ENCODE measurements at places on chromosomes 7 and 10.

DNA sequence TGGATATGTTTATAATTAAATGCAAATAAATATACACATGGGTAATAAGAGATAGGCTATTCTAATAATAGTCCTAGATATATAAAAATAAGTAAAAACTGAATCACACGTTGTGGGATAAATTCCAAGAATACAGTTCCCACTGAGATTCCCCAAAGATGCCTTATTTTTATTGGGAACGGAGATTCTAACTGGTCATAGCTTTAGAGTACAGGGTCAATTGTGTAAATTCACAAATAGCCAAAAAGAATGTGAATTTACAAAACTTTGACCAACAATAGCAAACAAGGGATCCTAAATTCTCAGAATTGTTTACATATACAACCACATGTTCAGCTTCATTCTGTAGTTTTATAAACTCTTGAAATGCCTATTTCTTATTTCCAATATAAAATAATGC is 65.0 kb downstream of the VSTM4 start:
- DNase-seq, result no peak

DNA sequence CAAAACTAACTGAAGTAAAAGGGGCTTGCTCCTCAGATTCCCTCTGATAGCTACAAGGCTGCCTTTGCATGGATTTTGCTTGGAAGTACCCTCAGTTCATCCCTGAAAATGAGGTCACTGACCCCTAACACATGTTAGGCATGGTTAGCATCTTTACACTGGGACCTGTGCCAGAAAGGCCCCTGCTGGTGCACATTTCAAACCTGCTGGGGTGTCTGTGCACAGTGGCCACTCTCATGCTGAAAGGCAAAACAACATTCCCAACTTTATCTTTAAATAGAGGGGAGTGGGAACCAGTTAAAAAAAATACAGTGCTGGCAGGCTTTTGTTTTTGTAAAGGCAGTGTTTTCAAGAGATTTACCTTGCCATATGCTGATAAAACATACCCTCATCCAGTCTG is 99.1 kb downstream of the ANK3 start:
- no peak for DNase-seq

DNA sequence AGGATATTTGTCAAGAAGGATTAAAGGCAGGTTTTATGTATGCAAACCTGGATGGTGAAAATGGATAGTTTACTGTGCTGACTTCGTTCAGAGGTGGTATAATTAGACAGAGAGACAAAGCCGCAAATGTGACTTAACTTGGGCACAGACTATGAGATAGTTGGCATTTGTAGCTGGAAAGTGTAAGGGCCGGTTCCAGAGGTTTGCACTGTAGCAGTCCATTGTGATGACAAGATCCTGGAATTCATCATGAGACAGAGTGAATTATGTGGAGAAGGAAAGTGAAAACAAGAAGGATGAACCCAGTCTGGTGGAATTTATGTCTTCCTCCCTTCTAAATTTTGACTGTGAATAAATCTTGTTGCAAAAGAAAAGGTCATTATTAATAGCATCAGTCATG is 139.0 kb downstream of the CNTNAP2 start:
- no peak for DNase-seq

GRCh38 chr7:112206991-112207592 is 597 bp downstream of the ZNF277 start:
- no peak for DNase-seq

- peak; percentile 73 for DNase-seq
Observed at GRCh38 chr7:7099584-7100014, 82.7 kb upstream of the C1GALT1 start.

DNA sequence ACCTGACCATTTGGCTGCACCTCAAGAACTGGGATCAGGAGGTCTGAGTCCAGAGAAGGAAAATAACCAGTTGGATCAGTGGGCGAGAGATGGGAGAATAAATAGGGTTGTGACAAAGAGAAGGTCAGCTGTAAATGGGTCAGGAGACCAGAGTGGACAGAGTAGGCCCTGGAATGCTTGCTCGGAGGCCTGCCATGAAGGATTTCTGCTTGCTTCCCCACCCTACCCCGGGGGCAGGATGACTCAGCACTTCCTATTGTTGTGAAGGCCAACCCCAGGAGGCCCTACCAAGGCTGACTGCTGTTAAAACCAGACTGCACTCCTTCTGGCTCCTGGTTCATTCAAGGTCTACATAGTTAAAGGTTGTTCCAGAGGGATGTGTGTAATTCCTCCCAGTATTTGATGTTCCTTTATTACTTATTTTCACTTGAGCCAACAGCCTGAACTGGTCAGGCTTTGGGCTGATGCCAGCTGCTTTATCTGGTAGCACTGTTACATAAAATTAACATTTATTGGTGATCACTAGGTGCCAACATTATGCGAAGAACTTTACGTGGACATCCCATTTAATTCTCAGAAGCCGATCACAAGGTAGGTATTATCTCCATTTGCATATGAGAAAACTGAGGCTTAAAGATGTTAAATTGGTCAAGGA is 27.3 kb upstream of the IFRD1 start:
- DNase-seq, result peak; percentile 62

- DNase-seq, result no peak
Observed at GRCh38 chr7:6320791-6321190, 48.4 kb upstream of the CYTH3 start.

GRCh38 chr7:157228864-157229422 is 90.2 kb downstream of the UBE3C start:
- no peak for DNase-seq

- no peak for DNase-seq
Observed at GRCh38 chr10:17195083-17195482, 6.4 kb downstream of the TRDMT1 start.

DNA sequence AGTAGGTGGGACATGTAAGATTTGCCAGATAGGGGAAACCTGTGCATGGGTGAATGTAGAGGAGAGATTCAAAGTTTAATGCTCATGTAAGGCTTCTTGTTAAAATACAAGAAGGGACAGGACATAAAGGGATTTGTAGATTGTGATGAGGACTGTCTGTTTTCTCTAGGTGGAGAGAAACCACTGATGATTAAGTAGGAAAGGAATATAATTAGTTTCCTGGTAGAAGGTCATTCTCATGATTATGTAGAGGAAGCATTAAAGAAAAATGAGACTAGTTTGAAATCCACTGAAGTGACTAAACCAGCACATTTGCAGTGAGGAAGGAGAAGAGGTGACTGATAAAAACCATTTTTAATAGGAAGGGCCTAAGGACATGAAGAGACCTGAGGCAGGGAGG is 19.6 kb upstream of the MACC1 start:
- DNase-seq, result no peak

GRCh38 chr7:884191-885003 is 8.0 kb downstream of the GET4 start:
- DNase-seq, result no peak

DNA sequence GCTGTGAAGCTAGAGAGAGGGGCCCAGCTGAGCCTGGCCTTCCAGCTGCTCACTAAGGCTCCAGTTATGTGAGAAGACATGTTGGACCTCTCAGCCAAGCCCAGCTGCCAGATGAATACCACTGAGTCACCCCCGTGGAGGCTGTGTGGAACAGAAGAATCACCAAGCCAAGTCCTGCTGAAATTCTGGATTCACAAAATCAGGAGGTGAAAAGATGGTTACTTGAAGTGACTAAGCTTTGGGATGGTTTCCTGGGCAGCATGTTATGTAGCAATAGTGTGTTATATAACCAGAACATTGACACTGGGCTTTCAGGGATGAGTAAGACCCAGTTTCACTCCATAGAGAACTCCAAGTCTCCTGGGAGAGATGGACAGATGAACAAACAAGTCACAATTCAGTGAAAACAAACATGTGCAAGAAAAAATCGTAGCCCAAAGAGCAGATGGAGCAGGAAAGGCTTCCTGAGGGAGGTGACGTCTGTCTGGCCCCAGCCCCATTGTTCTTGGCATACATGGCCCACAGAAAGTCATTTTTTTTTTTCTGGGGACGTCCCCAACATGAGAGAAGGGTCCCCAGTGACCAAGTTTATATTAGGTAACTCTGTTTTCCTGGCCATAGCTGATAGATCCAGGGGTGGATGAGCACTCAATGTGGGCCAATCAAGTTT is 64.1 kb upstream of the PDZD8 start:
- DNase-seq, result peak; percentile 82

- peak; percentile 10 for DNase-seq
Observed at GRCh38 chr7:144019457-144019856, 19.3 kb downstream of the OR6B1 start.

- no peak for DNase-seq
Observed at GRCh38 chr7:113207441-113207840, 89.1 kb upstream of the SMIM30 start.

DNA sequence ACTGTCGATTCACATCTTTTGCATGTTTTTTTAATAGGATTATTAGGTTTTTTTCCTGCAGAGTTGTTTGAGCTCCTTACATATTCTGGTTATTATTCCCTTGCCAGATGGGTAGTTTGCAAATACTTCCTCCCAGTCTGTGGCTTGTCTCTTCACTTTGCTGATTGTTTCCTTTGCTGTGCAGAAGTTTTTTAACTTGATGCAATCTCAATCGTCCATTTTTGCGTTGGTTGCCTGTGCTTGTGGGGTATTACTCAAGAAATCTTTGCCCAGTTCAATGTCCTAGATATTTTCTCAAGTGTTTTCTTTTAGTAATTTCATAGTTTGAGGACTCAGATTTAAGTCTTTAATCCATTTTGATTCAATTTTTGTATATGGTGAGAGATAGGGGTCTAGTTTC is 95.4 kb downstream of the TBXAS1 start:
- DNase-seq, result no peak

DNA sequence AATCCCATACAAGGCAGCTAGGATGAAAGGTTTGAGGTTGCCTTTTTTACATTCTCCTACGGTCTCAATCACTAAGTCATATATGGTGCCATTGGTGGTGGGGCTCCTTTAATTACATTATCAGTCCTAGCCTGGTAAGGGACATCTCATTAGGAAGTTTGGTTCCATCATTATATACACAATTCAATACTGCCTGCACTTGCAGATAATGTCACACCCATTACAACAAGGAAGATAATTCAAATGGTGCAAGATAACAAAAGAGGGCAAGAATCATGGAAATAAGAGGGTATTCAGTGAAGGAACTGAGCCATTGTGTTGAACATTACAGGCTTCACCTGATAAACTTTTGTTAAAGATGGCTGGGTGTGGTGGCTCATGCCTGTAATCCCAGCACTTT is 1.7 kb upstream of the TMEM248 start:
- DNase-seq, result no peak

DNA sequence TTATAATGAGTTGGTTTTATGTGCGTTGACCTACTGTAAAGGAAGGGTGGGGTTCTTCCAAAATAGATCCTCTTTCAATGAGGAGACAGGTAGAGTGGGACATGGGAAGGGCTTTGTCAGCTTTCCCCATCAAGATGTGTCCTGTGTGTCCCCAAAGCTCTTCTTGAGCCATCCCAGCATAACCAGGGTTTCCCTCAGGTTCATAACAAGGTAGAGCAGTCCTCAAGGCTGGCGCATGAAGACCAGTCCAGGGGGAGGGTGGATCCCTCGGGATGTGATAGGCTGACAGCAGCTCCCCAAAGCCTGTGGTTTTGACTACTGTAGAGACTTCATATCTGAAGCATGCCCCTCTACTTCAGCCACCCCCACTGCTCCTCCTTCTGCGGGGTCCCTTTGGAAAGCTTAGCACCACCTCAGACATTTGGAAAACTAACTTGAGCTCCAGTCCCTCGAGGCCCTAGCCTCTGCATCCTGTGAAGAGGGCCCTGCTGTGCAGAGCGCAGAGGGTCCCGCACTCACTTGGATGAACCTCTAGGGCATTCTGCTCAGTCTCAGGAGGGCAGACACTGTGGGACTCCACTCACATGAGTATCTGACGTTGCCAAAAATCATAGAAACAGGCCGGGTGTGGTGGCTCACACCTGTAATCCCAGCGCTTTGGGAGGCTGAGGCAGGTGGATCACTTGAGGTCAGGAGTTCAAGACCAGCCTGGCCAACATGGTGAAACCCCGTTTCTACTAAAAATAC is 1.1 kb upstream of the GIMAP8 start:
- no peak for DNase-seq

DNA sequence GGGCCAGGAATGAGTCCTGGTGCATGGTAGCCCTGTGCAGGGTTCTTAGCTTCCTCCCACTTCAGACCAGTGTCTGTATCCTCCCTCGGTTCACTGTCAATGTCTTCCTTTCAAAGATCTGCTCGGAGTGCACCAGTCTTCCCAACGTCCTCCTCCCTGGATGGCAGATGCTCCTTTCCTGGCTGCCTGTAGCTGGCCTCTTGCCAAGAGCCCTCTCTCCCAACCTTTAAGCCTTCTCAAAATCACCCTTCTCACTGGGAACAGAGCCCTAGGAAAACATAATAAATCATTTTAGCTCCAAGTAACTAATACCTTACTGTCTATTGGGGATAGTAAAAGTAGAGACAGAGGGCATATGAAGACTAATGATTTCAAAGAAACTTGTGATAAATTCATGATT is 490.6 kb downstream of the CCSER2 start:
- DNase-seq, result no peak

GRCh38 chr10:4278186-4278585 is 493.2 kb upstream of the KLF6 start:
- no peak for DNase-seq

DNA sequence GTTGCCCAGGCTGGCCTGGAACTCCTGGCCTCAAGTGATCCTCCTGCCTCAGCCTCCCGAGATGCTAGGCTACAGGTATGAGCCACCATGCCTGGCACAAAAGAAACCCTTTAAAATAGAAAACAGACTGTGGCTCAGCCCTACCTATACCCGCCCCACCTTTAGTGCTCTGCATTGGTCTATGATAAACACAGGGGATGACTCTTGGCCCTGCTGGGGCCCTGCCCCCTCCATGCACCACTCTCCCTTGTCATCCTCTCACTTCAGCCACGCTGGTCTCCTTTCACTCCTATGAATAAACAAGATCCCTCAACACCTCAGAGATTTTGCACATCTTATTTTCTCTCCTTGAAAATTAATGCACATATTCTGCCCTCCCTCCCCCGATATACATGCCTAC is 251.4 kb upstream of the KLF14 start:
- DNase-seq, result no peak

DNA sequence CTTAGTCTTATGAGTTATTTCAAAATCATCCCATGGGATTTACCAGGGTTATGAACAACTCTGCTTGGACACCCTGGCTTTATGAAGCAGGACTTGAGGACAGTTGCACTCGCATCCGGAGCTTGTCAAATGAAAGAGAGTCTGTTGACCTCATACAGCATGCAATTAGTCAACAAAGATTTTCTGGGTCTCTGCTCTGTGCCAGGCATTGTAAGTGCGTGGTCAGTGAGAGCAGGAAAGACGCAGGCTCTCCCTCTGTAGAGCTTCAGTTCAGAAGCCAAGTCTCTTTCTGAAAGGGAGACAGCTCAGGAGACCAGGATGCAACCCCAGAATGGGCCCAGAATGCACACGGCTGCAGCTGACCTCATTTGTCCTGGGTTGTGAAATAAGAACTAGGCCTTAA is 45.5 kb upstream of the DMBT1 start:
- DNase-seq, result no peak

- DNase-seq, result no peak
Observed at GRCh38 chr10:46240684-46241565, 45.9 kb upstream of the ANTXRL start.
